Caki2 (cell line): ENCODE measurements at places on chromosomes 5 and 9.

DNA sequence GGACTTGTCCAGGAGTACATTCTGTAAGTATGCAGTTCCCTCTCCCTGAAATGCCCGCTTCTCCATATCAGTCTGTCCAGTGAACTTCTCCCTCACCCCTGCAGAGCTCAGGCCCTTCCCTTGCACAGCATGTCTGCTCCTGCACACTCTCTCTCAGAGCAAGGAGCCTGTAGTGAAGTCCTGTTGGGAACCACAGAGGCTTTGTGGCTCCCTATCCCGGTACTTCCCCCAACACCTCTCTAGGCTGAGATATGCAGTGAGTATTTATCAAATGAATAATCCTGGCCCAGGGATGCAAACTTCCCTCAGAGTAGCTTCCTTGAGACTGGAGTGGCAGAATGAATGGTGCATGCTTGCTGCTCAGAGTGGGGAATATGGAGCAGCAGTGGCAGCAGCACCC lies 48.8 kb downstream of the POC5 start:
- no peak for DNase-seq

- DNase-seq = no peak
Measured at GRCh38 chr5:74863726-74864125, 2.5 kb downstream of the FAM169A start.

DNA sequence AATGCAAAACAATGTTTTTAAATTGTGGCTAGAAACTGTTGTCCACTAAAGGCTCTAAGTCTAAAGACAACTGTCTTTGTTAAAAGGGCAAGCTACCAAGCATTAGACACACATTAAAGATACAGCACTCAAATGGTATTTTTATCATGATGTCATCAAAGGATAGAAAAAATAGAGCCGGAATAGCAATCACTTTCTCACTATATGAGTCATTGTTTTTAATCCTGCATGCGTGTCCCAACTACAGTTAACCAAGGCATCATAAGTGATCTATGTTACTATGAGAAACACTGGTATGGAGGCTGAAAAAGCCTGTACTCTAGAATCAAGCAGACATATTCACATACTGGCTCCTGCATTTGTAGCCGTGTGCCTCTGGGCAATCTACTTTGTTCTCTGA lies 1.9 kb upstream of the PJA2 start:
- DNase-seq = peak; percentile 72

DNA sequence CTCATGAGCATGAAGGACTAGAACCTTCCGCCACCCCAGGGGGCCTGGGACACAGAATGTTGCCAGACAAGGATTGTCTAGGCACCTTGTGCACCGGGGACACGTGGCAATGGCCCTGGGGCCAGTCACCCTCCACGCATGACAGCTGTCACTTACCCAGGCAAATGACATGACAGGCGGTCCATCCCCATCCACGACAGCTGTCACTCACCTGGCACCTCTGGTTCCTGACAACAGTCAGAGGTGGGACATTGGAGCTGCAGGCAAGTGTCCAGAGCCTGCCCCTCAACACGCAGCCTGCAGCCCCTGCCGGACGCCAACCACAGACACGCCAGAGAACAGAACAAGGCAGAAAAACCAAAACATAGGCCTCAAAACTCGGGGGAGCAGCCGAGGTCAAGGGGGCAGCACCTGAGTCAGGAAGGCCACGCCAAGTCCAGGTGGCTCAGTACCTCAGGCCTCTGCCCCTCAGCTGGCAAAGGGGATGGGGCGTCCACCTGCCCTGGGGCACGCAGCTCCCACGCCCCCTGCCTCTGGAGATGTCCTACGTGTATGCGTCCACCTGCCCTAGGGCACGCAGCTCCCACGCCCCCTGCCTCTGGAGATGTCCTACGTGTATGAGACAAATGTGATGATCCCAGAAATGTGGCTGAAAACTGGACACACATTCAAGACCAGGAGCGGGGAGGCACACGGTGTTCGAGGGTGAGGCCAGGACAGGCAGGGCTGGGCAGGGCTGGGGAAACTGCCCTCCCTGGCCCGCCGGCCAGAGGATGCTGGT lies 14.5 kb downstream of the VAV2 start:
- no peak for DNase-seq

- no peak for DNase-seq
Measured at GRCh38 chr9:21592063-21592338, 109.9 kb upstream of the IFNE start.

DNA sequence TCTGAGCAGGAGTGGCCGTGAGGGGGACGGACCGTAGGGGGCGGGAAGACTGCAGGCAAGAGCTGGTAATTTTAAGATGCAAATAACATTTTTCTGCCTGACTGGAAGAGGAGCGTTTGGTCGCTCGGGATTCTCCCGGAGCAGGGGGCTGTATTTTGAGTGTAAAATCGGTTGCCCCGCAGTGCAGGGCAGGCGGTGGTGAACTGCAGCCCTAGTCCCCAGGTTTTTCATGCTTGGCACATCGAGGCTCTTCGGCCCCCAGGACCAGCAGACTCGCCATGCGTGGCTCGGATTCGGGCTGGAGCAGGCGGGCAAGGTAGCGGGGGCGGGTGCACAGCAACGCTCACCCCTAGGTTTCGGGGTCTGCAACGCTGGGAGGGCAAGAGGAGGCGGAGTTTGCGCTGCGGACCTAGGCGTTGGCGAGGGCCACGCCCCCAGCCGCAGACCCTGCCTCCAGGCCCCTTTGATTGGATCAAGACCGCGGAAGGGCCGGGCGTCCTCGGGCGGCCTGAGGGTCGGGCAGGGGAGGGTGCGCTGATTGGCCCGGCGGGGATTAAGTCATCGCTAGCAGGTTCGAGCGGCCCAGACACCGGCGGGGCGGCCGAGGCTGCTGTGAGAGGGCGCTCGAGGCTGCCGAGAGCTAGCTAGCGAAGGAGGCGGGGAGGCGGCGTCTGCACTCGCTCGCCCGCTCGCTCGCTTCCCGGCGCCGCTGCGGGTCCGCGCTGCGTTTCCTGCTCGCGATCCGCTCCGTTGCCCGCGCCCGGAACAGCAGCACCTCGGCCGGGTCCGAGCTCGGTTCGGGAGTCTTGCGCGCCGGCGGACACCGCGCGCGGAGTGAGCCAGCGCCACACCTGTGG lies at the start of gene ARHGAP26:
TSS of gene ARHGAP26 (plus strand) at position 585 of the 857 bp plus-strand sequence. CDS start 385 bp downstream, outside the sequence.
- DNase-seq = peak; percentile 96

DNA sequence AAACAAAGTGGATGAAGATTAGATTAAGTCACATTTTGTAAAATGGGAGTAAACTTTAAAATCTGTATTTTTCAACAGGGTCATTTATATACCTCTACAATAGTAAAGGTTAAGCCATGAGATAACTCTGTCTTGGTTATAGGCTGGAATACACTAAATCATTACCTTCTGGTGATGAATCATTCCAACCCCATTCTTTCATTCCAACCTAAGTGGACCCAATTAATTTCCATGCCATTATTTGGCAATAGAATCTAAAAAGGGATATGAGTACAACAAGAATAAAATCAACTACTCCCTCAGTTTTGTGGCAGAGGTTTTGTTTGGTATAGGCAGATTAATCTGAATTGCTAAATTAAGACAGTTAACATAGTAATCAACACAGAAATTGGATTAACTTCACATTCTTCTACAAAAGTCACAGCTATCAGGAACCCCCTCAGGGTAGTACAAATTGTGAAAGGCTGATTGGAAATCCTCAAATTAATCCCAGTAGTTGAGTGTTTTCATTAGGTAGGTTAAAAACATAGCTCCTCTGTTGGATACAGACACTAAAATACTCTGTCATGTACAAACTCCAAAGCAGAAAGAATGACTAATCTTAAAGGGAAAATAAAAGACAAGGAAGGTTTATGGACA lies 54.2 kb downstream of the ELAVL2 start:
- no peak for DNase-seq
